ENCODE measurements at places on chromosomes 5 and 9. TPM values are rescaled to one million over a fixed set of nuclear protein-coding genes. Genes with fewer than 3 reads are reported as not detected.

The MAPK9 gene
- total RNA-seq = 42.3 TPM

The ANKRD18A gene
- total RNA-seq = 0.58 TPM

DNA sequence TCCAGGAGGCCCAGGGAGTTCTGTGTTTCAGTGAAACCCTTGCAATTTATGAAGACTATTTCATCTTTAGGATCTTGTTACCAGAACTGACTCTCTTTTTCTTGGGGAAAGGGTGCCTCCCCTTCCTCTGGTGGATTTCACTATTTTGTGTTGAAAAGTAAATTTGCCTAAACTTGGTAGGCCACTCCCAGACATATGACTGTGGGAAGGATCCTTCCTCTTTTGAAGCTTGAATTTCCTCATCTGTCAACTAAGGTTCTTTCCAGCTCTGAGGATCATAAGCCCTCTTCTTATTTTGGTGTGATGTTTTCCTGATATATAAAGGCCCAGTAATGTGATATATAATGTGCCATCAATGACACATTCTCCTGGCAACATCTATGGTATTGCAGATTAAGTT, 59.1 kb upstream of the ZFAND5 start:
- H3K4me1 ChIP-seq = no peaks in the 10 kb centered on the region
- no peak for DNase-seq
- no peaks in the 10 kb centered on the region for H3K36me3 ChIP-seq
- H3K27me3 ChIP-seq = no peaks in the 10 kb centered on the region
- H3K27ac ChIP-seq = no peak overlapping the region

The PGM5 gene
- total RNA-seq = 633 TPM

The C1QTNF2 gene
- total RNA-seq = 2.9 TPM

The PCDHGB3 gene
- total RNA-seq = 4.4 TPM

GRCh38 chr9:114282104-114282485, 40.8 kb upstream of the ORM1 start:
- H3K36me3 ChIP-seq = no peaks in the 10 kb centered on the region
- H3K4me3 ChIP-seq = no peak overlapping the region
- H3K27ac ChIP-seq = no peak overlapping the region
- peaks cover 5% of the 10 kb centered on the region for H3K4me1 ChIP-seq

DNA sequence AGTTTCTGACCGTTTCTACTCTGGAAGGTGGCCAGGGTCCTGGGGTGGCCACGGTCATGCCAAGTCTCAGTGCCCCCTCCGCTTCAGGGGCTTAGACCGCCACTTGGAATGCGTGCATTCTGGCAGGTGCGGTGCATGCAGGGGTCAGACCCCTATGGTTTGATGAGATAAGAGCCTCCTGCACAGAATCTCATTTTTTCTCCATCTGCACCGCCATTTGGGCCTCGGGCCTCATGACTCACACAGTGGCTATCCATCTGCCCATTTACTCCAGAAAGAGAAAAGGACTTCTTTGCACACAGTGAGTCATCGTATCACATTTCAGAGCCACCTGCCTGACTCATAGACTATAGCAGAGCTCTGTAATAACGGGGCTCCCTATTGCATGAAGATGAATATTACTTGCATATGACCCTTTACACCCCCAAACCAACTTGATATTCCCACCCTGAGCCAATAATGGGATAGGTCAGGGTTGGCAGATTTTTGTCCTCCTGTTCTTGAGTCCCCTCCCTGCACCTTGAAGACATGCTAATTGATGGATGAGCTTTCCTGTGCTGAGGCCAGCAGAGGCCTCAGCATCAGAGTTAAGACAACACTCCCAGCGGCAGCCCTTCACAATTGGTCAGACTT, 157.4 kb downstream of the NR3C1 start:
- DNase-seq = no peak
- H3K27ac ChIP-seq = no peak overlapping the region
- H3K36me3 ChIP-seq = no peaks in the 10 kb centered on the region

- H3K4me3 ChIP-seq = no peak overlapping the region
- no peak overlapping the region for H3K27ac ChIP-seq
- H3K36me3 ChIP-seq = no peaks in the 10 kb centered on the region
Measured at GRCh38 chr9:89597711-89598362, 7.0 kb upstream of the GADD45G start.

DNA sequence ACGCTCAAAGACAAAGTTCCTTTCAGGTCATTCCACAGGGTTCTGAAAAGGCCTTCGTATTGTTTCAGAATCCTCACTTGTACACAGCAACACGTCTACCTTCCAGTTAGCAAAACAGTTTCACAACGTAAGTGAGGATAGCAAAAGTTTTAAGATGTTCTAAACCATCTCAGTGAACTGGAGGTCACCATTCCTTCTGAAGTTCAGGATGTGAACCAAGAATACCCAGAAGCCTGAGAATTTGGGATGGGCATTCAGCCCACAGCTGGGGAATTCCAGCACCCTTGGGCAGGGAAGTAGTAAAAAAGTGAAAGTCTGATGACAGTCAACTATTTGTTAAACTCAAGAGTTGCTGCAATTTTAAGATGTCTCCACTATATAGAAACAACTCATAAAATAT, 224.5 kb downstream of the BNC2 start:
- H3K4me3 ChIP-seq = no peak overlapping the region
- no peaks in the 10 kb centered on the region for H3K27me3 ChIP-seq
- no peaks in the 10 kb centered on the region for H3K36me3 ChIP-seq
- H3K4me1 ChIP-seq = peaks cover 12% of the 10 kb centered on the region
- no peak overlapping the region for H3K27ac ChIP-seq

The TUSC1 gene
- total RNA-seq = 22.4 TPM

- DNase-seq = no peak
- H3K36me3 ChIP-seq = no peaks in the 10 kb centered on the region
- no peak overlapping the region for H3K27ac ChIP-seq
Measured at GRCh38 chr9:127629468-127630081, 17.5 kb downstream of the STXBP1 start.

The PIGO gene
- total RNA-seq = 9.6 TPM

The MARVELD2 gene
- total RNA-seq = 1.0 TPM

- H3K36me3 ChIP-seq = no peaks in the 10 kb centered on the region
- H3K4me3 ChIP-seq = no peak overlapping the region
- H3K4me1 ChIP-seq = peaks cover 5% of the 10 kb centered on the region
- DNase-seq = no peak
- no peaks in the 10 kb centered on the region for H3K27me3 ChIP-seq
Measured at GRCh38 chr9:105074491-105074890, 146.5 kb upstream of the ABCA1 start.

GRCh38 chr9:78030553-78031443, 813 bp downstream of the GNAQ start:
- peak overlapping the region; percentile 96 for H3K27ac ChIP-seq
- no peaks in the 10 kb centered on the region for H3K27me3 ChIP-seq
- no peak for DNase-seq
- peaks cover 57% of the 10 kb centered on the region for H3K4me1 ChIP-seq
- no peaks in the 10 kb centered on the region for H3K36me3 ChIP-seq

DNA sequence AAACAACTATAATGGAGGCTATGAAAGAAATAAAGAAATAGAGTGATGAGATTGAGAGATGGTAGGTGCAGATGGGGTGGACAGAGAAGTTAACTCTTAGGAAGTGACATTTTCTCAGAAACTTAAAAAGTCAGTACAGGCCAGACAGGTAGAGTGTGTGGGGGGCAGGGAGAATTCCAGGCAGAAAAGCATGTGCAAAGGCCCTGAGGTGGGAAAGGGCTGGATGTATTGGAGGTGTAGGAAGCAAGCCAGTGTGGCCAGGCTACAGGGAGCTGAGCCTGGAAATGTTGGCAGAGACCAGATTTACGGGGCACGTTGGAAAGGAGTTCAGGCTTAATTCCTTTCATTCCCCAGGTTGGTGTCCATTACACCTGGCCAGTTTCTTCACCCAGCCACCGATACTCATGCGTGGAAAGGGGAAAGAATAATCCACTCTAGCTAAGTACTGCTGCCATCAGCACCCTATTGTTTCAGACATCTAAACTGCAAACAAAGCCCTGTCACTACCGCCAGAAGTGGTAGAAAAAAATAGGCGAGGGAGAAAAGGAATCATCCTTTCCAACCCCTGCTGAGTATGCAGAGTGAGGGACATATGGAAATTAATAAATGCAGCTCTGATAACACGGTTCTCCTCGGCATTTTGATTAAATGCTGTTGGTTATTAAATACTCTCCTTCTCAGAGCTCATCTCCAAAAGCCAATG, 116.8 kb upstream of the GPR151 start:
- H3K4me1 ChIP-seq = no peaks in the 10 kb centered on the region
- H3K4me3 ChIP-seq = no peak overlapping the region
- DNase-seq = no peak
- H3K27me3 ChIP-seq = no peaks in the 10 kb centered on the region
- no peak overlapping the region for H3K27ac ChIP-seq

The CDC14B gene
- 22.0 TPM for total RNA-seq

GRCh38 chr5:154947778-154948177, 6.9 kb downstream of the MRPL22 start:
- no peak for DNase-seq
- H3K4me3 ChIP-seq = no peak overlapping the region
- H3K27me3 ChIP-seq = no peaks in the 10 kb centered on the region
- H3K4me1 ChIP-seq = peaks cover 31% of the 10 kb centered on the region
- no peaks in the 10 kb centered on the region for H3K36me3 ChIP-seq

GRCh38 chr9:98972716-98973115, 29.0 kb downstream of the COL15A1 start:
- H3K36me3 ChIP-seq = no peaks in the 10 kb centered on the region
- H3K27me3 ChIP-seq = no peaks in the 10 kb centered on the region
- peak overlapping the region; percentile 89 for H3K27ac ChIP-seq
- H3K4me1 ChIP-seq = peaks cover 100% of the 10 kb centered on the region
- no peak for DNase-seq
- no peak overlapping the region for H3K4me3 ChIP-seq

The BAAT gene
- total RNA-seq = not detected

- H3K4me3 ChIP-seq = no peak overlapping the region
- no peak for DNase-seq
- H3K27me3 ChIP-seq = no peaks in the 10 kb centered on the region
- H3K36me3 ChIP-seq = no peaks in the 10 kb centered on the region
- H3K4me1 ChIP-seq = no peaks in the 10 kb centered on the region
Measured at GRCh38 chr5:112479418-112479817, 60.3 kb upstream of the EPB41L4A start.

The EIF4E1B gene
- total RNA-seq = not detected

DNA sequence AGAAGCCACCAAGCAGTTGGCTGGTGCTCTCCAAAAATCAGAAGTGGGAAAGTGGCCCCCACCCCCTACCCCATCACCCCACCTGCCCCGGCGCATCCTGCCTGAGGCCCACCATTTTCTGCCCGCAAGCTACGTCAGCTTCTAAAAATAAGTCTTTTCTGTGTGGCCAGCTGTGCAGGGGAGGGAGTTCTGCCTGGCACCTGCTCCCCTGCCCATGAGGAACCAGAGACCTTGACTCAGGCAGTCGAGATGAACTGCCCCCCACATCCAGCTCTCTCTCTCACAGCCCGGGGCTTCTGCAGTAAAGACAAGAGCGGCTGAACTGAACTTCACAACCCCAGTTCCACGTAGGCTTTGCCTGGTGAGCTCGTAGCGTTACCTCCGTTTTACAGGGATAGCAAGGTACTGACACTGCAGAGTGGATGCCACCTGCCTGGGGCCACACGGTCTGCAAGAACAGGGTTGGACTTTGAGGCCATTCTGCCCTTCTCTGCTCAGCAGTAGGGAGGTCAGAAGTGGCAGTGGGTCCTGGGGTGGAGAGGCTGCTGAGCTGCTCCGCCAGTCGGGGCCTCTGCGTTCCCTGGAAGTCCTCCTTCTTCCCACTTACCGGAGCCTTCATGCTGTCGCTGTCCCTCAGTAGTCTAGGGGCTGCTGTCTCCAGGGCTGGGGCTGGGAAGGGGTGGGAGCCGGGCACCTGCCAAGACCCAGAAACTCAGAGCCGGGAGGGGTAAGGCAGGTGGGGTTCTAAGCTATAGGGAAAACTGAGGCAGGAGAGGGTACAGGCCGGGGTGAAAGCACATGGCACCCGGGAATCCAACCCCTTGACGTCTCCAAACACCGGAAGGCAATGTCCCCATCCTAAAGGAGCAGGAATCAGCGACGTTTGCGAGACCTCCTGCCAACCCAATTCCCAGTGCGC, 781 bp downstream of the ST6GALNAC4 start:
- peaks cover 65% of the 10 kb centered on the region for H3K4me1 ChIP-seq
- peaks cover 35% of the 10 kb centered on the region for H3K36me3 ChIP-seq
- H3K27me3 ChIP-seq = no peaks in the 10 kb centered on the region
- peak overlapping the region; percentile 72 for H3K4me3 ChIP-seq
- DNase-seq = no peak

GRCh38 chr5:157300564-157300963, 34.6 kb downstream of the CYFIP2 start:
- H3K27me3 ChIP-seq = no peaks in the 10 kb centered on the region
- DNase-seq = no peak
- H3K4me3 ChIP-seq = no peak overlapping the region
- peaks cover 18% of the 10 kb centered on the region for H3K36me3 ChIP-seq
- H3K27ac ChIP-seq = no peak overlapping the region

- H3K4me3 ChIP-seq = no peak overlapping the region
- peaks cover 22% of the 10 kb centered on the region for H3K4me1 ChIP-seq
- H3K27ac ChIP-seq = no peak overlapping the region
- DNase-seq = no peak
- H3K36me3 ChIP-seq = no peaks in the 10 kb centered on the region
Measured at GRCh38 chr9:82593501-82593900, 469.4 kb downstream of the RASEF start.

GRCh38 chr9:112169368-112169767, 5.7 kb downstream of the SUSD1 start:
- H3K4me3 ChIP-seq = no peak overlapping the region
- DNase-seq = no peak
- no peak overlapping the region for H3K27ac ChIP-seq
- H3K27me3 ChIP-seq = peaks cover 3% of the 10 kb centered on the region
- H3K36me3 ChIP-seq = no peaks in the 10 kb centered on the region

- no peak for DNase-seq
- no peaks in the 10 kb centered on the region for H3K27me3 ChIP-seq
- no peaks in the 10 kb centered on the region for H3K4me1 ChIP-seq
- H3K4me3 ChIP-seq = no peak overlapping the region
Measured at GRCh38 chr5:80480354-80480753, 7.5 kb upstream of the FAM151B start.
